Left cardiac atrium (tissue), 4 donors: ENCODE measurements at places on chromosomes 12 and 14. TPM values are rescaled to one million over a fixed set of nuclear protein-coding genes. Genes with fewer than 3 reads are reported as not detected.

GRCh38 chr14:104746071-104746545, 6.8 kb upstream of the SIVA1 start:
- DNase-seq, result no peak

GRCh38 chr12:83326666-83327065, 640.0 kb downstream of the TMTC2 start:
- DNase-seq, result no peak

DNA sequence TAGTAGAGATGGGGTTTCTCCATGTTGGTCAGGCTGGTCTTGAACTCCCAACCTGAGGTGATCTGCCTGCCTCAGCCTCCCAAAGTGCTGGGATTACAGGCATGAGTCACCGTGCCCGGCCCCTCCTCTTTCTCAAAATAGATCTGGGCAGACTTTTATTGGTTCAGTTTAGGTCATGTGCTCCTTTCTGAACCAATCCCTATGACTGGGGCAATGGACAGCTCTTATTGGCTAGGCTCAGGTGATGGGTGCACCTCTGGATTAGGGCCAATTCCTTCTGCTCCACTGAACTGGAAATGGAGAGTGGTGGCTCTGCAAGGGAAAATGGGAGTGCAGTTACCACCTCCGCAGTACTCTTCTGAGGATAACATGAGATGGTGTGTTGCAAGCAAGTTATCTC, 6.2 kb upstream of the ATP6V0A2 start:
- no peak for DNase-seq

DNA sequence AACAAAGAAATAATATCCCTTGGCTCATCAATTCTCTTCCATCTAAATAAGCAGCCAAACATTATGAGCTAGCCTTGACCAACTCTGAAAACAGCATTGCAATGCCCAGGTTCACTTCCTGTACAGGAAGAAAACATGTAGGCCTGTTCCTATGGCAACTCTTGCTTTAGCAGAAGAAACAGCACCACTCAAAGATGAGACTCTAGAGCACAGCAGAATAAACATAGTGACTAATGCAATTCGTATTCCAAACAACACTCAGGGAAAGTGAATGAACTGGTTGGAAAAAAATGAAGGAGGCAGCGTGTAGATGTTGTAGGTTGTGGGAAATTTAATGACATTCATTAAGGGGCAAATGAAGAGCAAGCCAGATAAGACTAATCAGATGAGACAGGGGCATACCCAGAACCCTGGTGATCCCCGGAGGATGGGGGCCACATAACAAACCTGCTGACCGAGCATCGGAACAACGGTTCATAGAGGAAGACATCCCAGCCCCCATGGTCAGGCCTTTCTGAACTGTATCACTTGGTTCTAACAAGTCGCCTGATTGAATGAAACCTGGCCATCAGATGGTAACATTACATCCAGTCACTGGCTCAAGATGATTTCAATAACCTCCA, 9.0 kb downstream of the ARHGDIB start:
- no peak for DNase-seq

DNA sequence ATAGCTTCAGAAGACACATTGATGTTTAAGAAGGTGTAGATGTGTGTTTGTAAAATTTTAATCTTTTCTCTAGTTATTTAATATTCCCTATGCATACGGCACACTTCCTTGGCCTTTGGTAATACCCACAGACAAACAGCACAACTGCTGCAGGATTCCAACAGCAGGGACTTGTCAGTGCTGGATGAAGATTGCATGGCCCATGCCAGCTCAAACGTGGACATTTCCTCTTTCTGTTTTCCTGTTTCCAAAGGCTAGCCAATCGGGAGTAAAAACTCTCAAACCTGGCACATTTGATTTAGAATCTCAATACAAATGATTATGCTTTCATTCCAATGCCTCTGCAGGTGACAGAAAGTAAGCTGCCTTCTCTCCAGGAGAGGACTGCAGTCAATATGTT, 22.5 kb upstream of the PDE3A start:
- no peak for DNase-seq

GRCh38 chr14:71725922-71726579, 206.2 kb upstream of the RGS6 start:
- DNase-seq, result no peak

GRCh38 chr14:20792556-20792955, 10.1 kb downstream of the RNASE1 start:
- no peak for DNase-seq

DNA sequence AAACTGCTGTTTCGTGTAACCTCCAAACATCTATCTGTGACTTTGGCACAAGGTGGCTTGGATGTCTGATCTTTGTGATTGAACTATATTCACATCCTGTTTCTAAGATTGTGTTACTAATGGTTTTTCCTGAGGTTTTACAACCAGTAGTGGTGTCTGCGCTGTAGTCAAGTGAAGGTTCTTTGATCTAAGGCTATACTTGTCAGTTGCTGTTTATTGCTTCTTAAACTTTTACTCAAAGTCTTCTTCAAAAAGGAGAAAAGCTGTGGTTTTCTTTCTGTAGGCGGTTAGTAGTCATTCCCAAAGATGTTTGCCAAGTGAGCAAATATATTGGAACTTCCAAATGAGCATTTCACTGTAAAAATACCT, 12.3 kb upstream of the CALM1 start:
- no peak for DNase-seq

DNA sequence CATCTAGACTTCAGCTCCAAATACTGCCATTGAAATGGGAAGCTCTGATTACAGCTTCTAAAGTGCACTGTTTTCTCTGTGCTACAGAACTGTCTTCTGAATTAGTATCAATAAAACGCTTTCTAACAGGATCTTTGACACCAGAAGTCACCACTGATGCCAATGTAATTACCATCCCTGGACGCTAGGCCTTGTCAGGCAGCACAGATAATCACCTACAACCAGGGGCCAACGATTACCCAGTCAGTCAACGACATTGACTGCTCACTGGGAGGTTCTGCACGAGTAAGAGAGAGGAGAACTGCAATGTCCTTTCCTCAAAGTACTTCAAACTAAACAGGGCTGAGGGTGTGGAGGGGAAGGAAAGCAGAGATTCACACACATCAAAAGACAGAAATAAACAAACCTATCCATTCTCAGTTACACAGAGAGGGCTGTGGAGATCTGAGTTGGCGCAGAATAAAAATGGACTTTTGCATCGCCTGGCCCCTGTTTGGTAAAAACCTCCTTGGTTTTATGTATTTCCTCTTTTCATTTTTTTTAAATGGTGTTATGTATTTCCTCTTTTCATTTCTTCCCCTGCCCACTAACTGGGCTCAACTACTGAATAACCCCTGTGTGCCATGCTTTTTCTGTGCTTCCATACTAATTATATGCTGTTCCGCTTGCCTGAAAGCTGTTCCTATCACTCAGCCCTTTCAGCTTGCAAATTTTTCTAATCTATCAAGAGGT, 492.2 kb downstream of the APAF1 start:
- no peak for DNase-seq

- DNase-seq, result no peak
Measured at GRCh38 chr14:26067341-26067740, 530.5 kb downstream of the NOVA1 start.

DNA sequence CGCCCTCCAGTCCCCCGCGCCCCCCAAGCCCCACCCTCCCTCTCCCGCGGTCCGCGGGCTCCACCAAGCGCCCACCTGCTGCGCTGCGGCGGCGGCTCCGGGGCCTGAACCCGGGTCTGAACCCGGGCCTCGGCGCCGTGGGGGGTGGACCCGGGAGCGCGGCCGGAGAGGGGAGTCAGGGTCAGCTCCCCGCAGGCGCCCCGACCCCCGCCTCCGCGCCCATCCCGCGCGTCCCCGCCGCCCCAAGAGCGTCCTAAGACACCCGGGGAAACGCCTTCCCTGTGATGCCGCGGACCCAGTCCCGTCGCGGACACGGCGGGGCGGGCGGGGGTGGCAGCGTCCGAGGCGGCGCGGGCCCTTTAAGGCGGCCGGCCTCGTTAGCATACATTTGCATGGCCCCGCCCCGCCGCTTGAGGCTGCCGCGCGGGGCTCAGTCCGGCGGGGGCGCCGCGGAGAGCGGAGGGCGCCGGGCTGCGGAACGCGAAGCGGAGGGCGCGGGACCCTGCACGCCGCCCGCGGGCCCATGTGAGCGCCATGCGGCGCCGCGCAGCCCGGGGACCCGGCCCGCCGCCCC, at the start of gene MMP17:
Gene MMP17, plus strand, starts transcription at position 433 of the 574 bp plus-strand sequence. Its CDS starts 102 bp downstream, at position 535.
- DNase-seq, result peak; percentile 69

DNA sequence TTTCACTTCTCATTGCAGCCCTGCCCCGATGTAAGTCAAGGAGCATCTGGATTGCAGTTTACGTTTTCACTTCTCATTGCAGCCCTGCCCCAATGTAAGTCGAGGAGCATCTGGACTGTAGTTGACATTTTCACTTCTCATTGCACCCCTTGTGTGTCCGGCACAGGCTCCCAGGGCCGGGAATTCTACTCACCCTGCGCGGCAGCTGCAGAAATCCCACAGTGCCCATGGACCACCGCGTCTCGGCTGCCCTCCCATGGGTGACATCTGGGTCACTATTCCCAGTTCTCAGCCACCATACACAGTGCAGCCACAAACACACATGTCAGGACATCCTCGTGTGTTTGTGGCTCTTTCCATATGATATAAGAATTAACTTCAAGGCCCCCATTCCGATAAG, 378.5 kb downstream of the ADGRD1 start:
- DNase-seq, result no peak

DNA sequence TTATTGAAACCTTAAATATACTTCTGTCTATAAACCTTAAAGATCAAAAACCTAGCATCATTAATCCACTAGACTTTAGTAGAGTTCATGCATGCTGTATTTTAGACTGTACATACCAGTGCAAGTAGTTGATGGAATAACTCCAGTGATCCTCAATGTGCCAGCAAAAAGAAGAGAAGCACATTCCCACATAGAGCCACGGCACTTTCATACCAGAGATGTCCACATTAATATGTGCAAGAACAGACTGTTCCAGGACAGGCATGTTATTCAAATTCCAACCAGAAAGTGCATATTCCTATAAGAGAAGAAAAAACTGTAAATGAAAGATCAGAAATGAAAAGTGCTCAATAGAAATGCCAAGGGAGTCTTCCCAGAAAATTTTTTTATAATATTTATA, 55.0 kb downstream of the KDM5A start:
- DNase-seq, result no peak

- no peak for DNase-seq
Measured at GRCh38 chr12:105261010-105261409, 25.0 kb upstream of the APPL2 start.

DNA sequence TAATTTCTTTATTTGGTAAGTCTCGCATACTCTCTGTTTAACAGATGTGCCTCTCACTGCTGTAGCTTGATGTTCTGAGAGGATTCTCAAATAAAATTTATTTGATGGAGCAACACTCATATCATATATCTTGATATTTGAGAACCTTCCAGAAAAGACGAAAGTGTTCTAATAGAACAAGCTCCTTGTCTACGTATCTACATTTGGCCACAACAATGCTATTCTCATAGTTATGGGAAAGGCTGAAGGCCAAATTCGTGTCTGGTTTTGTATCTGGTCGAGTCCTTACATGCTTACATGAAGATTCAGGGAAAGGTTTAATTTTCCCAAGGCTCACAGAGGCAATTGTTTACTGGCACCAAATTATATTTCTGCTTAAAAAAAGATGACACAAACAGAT, 186.7 kb upstream of the SLC38A2 start:
- DNase-seq, result no peak

GRCh38 chr12:57592551-57593165, 1.7 kb downstream of the PIP4K2C start:
- DNase-seq, result no peak

DNA sequence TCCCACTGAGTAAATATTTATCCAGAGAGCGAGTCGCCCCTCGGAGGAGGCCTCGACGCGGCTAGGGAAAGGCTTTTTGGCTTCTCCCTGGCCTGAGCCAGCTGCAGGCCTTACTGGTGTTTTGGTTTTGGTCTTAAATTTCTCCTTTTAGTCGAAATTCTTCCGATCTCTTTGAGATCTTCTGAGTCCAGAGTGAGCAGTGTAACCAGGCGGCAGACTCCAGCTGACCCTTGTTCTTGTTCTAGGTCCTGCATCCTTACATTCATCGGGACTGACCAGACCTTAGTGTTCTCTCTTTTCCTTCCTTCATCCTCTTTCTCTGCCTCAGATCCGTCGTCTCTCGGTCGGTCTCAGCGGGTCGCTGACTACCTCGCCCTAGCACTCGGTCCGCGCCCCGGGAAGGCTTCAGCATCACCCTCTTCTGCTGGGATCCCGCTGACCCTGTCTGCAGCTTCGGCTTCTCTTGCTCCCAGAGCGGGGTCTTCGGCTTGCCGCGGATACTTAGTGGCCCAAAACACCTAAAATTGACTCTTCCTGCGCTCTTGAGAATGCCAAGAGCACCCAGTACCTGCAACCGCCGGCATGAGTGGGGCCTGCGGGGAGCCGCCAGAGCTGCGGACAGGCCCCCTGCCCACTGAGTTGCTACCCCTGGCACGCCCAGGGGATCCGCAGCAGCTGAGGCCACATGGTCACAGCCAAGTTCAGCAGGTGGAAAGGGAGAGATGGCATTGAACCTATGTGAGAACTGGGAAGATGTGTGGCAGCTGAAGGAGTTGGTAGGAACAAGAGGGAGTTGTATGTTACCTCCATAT, 2.4 kb upstream of the PAX9 start:
- DNase-seq, result no peak

GRCh38 chr12:46660276-46660675, 165.5 kb downstream of the SLC38A4 start:
- no peak for DNase-seq

- DNase-seq, result no peak
Measured at GRCh38 chr12:95116773-95117172, 43.4 kb upstream of the NR2C1 start.

- DNase-seq, result no peak
Measured at GRCh38 chr14:55333711-55334485, 62.7 kb downstream of the FBXO34 start.

GRCh38 chr14:33653308-33653695, 297.6 kb downstream of the EGLN3 start:
- DNase-seq, result no peak

DNA sequence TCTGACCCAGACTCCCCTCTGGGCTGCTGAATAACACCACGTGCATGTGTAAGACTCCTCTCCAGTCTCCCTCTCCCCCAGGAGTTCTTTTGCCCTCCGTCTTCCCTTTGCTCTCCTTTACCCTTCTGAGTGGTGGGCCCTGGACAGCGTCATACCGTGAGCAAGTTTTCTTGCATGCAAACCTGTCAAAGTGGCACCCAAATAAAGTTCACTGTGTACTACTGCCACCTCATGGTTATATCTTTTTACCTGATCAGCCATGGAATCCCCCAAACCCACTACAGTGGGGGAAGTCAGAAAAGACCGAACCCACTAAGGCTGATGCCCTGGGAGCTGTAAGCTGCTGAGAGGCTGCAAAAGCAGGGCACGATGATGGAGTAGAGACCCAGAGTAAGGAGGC, 131.1 kb upstream of the VRK1 start:
- DNase-seq, result no peak

GRCh38 chr14:88248606-88249005, 74.5 kb downstream of the KCNK10 start:
- no peak for DNase-seq

AMIGO2 gene
- total RNA-seq, result 4.5 TPM

CNTN1 gene
- total RNA-seq, result 0.44 TPM

ZNF385A gene
- total RNA-seq, result 24.2 TPM

KLHL33 gene
- 0.77 TPM for total RNA-seq

PLEKHD1 gene
- 0.24 TPM for total RNA-seq

TCL1B gene
- total RNA-seq, result not detected

ARMH4 gene
- 15.8 TPM for total RNA-seq

ASCL1 gene
- total RNA-seq, result not detected

TRAF3 gene
- 15.7 TPM for total RNA-seq

CCNK gene
- total RNA-seq, result 31.4 TPM

GLI1 gene
- total RNA-seq, result 0.97 TPM

SYNDIG1L gene
- not detected for total RNA-seq
